Activated CD4-positive, alpha-beta memory T cell treated with anti-CD3 and anti-CD28 coated beads for 36 hours (primary cell): ENCODE measurements at places on chromosomes 6 and 20. TPM values are rescaled to one million over a fixed set of nuclear protein-coding genes. Genes with fewer than 3 reads are reported as not detected.
A peak's percentile ranks its signal among the peaks of the same experiment; 100 is the strongest.

GRCh38 chr20:62088258-62089127, 22.8 kb upstream of the TAF4 start:
- peak; percentile 16 for DNase-seq

DNA sequence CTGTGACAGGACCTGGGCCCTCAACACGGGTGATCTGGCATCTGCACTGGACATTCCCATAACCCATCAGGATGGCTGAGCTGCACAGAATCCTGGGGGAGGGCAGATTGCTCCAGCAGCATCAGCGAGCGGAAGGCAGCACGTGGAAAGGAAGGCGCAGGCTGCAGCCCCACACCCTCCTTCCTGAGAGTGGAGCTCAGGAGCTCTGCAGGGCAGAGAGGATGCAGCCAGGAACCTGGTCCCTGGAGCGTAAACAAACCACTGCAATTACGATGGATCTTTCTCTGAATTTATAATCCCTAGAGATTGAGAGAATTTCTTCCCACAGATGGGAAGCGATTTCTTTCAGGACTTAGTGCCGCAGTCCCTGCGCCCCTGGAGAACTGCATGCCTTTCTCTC, 39.7 kb upstream of the EMILIN3 start:
- DNase-seq, result no peak

DNA sequence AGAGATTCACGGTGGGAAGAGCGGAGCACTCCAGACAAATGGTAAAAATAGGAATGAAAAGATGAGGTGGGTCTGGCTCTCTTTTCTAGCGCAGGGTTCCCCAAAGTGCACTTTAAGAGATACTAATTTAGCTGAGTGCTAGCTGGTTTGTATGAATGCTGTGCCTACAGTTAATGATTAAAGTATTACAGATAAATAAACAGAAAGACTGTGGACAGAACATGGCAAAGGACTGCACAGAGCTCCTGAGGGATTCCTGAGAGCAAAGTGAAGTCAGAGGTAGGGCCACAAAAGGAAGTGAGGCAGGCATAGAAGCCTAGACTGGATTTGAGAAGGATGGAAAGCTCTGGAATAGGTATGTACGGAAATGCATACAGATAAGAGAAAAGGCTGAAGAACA, 114.5 kb downstream of the INSM1 start:
- no peak for DNase-seq

DNA sequence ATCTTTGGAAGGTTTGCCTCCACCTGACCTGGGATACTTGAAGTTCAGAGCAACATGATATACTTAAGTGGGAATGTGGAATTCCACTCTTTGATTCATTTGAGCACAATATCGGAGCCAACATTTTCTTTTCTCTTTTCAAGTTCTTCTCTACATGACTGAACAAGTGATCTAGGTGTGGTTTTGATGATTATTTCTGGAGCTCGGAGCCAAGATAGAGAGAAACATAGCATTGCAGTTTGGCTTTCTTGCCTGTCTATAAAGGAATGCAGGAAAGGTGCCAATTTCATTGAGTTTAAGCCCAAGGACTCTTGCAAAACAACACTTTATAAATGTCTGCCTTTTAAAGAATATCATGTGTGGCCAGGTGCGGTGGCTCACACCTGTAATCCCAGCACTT, 124.2 kb upstream of the FAM83B start:
- no peak for DNase-seq

- DNase-seq, result peak; percentile 68
Measured at GRCh38 chr6:1535295-1535694, 74.4 kb upstream of the FOXC1 start.

GRCh38 chr6:40138273-40138720, 204.0 kb upstream of the MOCS1 start:
- no peak for DNase-seq

DNA sequence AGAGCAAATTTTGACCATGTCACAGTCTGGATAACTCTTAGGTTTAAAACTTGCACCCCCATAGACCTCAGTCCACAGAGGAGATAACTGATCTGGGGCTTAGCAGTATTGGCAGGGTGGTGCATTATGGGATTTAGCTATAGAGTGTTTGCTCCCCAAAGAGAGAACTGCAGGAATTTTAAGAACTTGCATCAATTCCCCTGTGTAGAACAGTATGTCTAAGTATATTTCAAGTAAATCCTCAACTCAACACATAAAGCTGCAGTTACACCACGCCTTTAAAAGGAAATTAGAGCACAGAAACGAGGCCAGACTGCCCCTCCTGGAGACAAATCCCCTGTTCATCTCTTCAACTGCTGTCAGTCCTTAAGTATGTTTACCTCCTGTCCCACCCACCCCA, 144.9 kb downstream of the TRMT11 start:
- no peak for DNase-seq

GRCh38 chr6:28269492-28269891, 2.5 kb downstream of the ZSCAN26 start:
- DNase-seq, result peak; percentile 23

DNA sequence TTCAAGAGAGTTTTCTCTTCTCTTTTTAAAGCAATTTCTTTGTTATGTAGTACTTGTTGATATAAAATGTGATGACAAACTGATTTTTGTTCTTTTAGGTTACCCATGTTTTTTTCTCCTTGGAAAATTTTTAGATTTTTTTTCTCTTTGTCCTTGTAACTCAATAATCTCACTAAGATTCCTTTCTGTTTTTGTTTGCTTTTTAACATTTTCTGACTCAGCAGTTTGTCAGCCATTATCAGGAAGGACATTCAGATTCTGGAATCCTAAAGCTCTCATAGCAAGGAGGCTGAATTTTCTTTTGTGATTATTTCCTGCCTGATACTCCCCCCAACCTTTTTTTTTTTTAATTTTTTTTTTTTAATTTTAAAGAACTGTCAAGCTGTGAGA, 75.2 kb upstream of the CITED2 start:
- DNase-seq, result no peak

GRCh38 chr20:50856475-50857041, 61.7 kb downstream of the BCAS4 start:
- no peak for DNase-seq

DNA sequence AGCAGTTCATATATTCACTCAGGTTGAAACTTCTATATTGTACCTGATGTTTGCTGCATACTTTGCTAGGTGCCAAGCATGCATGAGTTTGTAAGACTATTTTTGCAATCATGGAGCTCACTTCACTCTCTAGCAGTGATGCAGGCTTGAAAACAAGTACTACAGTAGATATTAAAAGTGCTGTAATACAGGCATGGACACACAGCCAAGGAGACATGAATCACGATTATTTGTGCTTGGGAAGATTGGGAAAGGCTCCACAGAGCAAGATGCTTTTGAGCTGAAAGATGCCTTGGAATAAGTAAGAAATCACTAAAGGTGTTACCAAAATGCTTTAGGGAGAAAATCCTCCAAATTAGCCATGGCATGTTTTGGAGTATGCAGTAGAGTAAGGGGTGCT, 427.4 kb downstream of the UTRN start:
- no peak for DNase-seq

DNA sequence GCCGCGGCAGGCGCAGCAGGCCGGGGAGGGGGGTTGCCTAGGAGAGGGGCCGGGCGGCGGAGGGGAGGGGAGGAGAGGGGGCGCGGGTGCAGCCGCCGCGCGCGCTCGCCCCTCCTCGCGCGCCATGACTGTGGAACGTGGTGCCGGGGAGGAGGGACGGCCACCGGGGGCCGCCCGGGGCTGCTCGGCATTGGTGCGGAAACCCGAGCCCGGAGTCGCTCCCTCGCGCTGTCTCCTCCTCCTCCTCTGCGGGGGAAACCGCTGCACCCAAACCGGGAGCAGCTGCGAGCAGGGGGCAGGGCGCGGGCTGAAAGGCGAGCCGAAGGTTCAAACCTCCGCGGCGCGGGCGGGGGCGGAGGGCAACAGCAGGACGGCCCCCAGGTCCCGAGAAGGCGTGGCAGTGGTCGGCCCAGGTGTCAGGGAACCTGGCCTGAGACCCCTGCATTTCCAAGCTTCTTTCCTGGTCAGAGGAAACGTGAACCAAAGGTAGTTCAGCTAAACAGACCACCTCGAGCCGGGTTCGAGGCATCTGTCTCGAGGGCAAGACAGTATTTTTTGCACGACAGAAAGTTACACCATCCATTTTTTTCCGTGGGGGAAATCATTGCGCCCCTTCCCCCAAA, 1.4 kb upstream of the TRERF1 start:
- peak; percentile 86 for DNase-seq

- DNase-seq, result no peak
Measured at GRCh38 chr20:46640536-46641311, 10.5 kb downstream of the SLC13A3 start.

DNA sequence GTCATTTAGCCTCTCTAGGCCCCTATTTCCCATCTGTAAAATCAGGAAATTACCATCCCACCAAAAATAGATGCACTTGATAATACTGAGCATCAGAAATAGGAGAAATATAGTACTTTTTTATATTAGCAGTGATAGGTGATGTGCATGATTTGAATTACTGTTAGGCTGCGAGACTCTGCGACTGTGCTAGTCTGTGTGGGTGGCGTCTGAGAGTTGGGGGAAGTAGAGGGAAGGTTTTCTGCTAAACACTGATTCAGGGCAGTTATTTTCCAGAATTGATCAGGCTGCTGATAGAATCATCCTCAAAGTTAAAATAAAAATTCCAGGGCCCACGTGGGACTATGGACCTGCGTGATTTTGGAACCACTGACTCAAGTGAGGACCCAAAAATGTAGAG, 60.4 kb upstream of the ARMH2 start:
- peak; percentile 41 for DNase-seq

- peak; percentile 49 for DNase-seq
Measured at GRCh38 chr6:159941286-159942113, 27.4 kb upstream of the IGF2R start.

- DNase-seq, result no peak
Measured at GRCh38 chr6:73610444-73611275, 43.1 kb downstream of the SLC17A5 start.

- DNase-seq, result no peak
Measured at GRCh38 chr20:1375515-1375914, 17.3 kb downstream of the FKBP1A start.

GRCh38 chr6:61586934-61587537, 699.0 kb downstream of the KHDRBS2 start:
- no peak for DNase-seq

GRCh38 chr20:77231-77630, 10.2 kb upstream of the DEFB125 start:
- DNase-seq, result no peak

DNA sequence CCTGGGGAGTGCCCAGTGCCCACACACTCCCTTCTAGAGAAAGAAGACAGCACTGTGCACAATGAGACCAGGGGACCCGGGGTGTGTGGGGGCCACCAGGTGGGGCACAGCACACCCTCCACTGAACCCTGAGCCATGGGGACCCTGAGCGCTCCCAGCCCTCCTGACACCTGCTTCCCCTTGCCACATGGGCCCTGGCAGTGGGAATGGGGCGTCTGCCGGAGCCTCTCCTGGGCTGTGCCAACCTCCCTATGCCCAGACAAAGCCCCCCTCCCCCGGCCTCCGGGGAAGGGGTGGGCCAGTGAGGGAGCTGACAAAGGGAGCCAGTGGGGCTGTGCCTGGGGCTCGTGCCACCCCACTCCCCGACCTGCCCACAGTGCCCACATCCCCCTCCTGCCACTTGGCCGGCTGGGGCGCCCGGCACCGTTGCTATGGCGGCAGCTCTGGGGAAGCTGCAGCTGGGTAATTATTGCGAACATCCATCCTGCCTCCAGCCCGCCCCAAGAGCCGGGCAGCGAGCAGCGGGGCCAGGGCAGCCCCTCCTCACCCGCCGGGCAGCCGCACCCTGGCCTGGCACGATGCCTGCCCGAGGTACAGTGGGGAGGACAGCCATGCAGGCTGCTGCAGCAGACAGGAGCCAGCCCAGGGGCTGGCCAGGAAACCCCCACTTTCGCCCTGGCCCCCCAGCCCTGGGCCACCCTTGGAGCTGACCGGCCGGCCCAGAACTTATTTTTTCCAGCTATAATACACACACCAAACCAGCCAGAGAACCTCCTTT, 41.9 kb upstream of the NOL4L start:
- peak; percentile 13 for DNase-seq

DNA sequence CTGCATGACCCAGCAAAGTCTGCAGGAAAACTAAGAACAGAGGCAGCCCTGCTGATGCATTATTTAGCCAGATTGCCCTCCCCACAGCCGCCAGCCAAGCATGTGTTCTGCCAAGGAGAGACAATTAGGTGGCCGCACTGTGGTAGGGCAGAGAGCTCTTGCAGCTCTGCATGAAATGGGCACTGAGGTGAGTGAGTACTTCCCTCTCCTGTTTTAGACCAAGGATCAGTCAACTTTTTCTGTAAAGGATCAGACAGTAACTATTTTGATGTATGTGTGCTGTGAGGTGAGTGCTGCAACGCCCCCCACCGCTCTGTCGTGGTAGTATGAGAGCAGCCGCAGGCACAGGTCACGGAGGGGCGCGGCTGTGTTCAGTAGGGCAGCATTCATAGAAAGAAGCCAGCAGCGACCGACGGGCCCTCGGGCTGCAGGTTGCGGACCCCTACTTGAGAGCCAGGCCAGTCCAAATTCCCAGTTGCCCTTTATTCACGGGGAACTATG, 23.8 kb upstream of the FAM50B start:
- DNase-seq, result no peak

GRCh38 chr6:41047745-41048732, 5.0 kb upstream of the APOBEC2 start:
- no peak for DNase-seq

- DNase-seq, result no peak
Measured at GRCh38 chr20:59596690-59597089, 7.7 kb upstream of the PHACTR3 start.

- DNase-seq, result no peak
Measured at GRCh38 chr6:83597051-83597450, 84.7 kb downstream of the PRSS35 start.

DNA sequence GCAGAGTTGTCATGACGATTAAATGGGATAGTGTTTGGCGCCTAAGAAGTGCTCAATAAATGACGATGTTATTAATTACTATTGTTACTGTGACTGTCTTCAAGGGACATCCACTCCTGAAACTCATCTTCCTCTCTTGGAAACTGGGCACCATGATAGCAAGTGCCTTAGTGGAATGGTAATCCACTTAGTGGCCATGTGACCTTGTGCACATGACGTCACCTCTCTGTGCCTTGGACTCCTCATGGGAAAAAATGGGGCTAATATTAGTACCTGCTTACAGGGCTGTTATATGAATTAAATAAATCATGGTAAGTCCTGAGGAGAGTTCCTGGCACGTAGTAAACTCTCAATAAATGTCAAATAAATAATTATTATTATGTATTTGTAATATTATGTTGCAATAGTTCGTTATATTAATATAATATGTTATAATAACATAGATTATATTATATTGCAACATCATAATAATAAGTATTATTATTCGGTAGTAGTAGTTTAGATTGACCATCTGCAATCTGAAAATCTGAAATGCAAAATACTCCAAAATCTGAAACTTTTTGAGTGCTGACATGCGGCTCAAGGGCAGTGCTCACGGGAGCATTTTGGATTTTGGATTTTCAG, 40.9 kb downstream of the EYA2 start:
- DNase-seq, result no peak

The SLC17A2 gene
- not detected for total RNA-seq

The SLC22A16 gene
- total RNA-seq, result not detected

The SEMG1 gene
- not detected for total RNA-seq

The FAM229B gene
- 7.3 TPM for total RNA-seq

The SLA2 gene
- total RNA-seq, result 47.7 TPM

The BCAS4 gene
- 11.0 TPM for total RNA-seq

The TPD52L1 gene
- 1.4 TPM for total RNA-seq

The BICRAL gene
- total RNA-seq, result 12.0 TPM

The DEFB124 gene
- total RNA-seq, result not detected
